ENCODE measurements at places on chromosomes 16 and 17. TPM values are rescaled to one million over a fixed set of nuclear protein-coding genes. Genes with fewer than 3 reads are reported as not detected.

Gene PRAC1
- not detected for total RNA-seq

Gene BAHCC1
- 9.0 TPM for total RNA-seq

Gene IGF2BP1
- total RNA-seq: 25.2 TPM

GRCh38 chr17:65794572-65794971, 233.1 kb upstream of the AXIN2 start:
- H3K4me1 ChIP-seq: no peaks in the 10 kb centered on the region
- no peak overlapping the region for H3K27ac ChIP-seq
- no peaks in the 10 kb centered on the region for H3K36me3 ChIP-seq
- DNase-seq: peak; percentile 21

DNA sequence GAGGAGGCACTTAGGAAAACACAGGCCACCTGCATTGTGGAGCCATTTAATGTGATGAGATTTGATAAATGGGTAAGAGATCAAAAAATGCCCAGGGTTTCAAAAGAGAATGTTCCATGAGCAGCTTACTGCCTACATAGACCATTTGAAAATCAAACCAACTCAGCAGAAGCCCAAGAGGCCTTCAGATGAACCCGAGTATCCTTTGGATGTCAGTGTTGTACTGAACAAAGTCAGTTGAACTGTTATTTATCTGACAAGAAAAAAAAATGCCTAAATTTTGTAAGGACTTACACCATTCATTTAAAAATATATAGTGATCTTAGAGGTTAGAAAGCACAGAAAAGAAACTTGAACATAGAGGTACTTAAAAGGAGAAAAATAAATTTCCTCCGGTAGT, 381.7 kb downstream of the ZFHX3 start:
- peaks cover 34% of the 10 kb centered on the region for H3K4me1 ChIP-seq
- 0 out of 2 replicates have a peak overlapping the region, but pooled peaks have one; percentile 100 for H3K4me3 ChIP-seq
- H3K27me3 ChIP-seq: no peaks in the 10 kb centered on the region
- no peak overlapping the region for H3K27ac ChIP-seq
- peaks cover 10% of the 10 kb centered on the region for H3K36me3 ChIP-seq

GRCh38 chr16:85179344-85180046, 67.2 kb upstream of the CIBAR2 start:
- peaks cover under 1% of the 10 kb centered on the region for H3K27me3 ChIP-seq
- H3K36me3 ChIP-seq: peaks cover 25% of the 10 kb centered on the region
- H3K4me3 ChIP-seq: peak overlapping the region; percentile 65
- peaks cover 44% of the 10 kb centered on the region for H3K4me1 ChIP-seq
- peak overlapping the region; percentile 82 for H3K27ac ChIP-seq

DNA sequence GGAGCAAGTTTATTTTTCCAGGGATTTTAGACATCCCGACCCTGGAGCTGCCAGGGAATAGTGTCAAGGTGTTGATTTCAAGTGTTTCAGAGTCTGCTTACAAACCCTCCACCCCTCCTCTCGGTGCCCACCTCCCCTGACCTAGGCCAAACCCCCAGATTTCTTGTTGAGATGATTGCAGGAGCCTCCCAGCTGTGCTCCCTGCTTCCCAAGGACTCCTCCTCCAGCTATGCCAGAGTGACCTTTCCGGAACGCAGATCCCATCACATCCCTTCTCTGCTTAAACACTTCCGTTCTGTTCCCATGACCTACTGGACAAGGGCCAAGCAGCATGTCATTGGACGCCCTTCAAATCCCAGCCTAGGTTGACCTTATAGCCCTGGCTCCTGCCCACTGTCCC, 23.7 kb upstream of the CDH1 start:
- DNase-seq: no peak
- peaks cover 6% of the 10 kb centered on the region for H3K4me1 ChIP-seq
- no peaks in the 10 kb centered on the region for H3K36me3 ChIP-seq
- peaks cover 29% of the 10 kb centered on the region for H3K27me3 ChIP-seq
- no peak overlapping the region for H3K4me3 ChIP-seq

DNA sequence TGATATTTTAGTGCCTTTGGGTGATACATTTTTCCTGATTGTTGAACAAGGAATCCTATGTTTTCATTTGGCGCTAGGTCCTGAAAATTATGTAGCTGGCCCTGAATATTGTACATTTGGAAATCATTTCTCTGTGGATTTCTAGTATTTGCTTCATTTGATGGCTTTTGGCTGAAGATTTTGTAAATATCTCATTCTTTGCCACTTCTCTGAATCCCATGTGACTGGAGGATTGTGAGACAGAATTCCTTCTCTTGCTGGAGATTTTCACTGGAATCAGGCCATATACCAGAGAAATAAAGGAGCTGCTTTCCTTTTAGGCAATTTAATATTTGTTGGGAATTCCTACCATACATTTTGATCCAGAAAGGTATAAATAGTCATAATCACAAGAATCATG, 8.6 kb downstream of the KRT28 start:
- no peak for DNase-seq
- H3K4me3 ChIP-seq: no peak overlapping the region
- no peaks in the 10 kb centered on the region for H3K4me1 ChIP-seq

DNA sequence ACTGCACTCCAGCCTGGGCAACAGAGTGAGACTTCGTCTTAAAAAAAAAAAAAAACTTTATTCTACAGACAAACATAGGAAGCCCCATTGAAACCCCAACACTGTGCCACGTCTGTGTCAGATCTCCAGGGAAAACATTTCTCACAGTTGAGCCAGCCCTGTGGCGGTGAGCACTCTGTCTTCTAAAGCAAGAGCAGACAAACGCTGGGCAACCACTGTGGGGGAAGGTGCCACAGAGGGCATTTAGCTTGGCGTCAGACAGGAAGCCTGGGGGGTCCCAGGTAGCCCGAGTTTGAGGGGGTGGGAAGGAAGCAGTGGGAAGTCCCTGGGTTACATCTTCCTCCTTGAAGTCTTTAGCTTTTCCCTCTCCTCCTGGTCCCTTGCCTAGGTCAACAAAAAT, 16.0 kb downstream of the C17orf100 start:
- no peak for DNase-seq
- peaks cover 12% of the 10 kb centered on the region for H3K27me3 ChIP-seq
- H3K36me3 ChIP-seq: no peaks in the 10 kb centered on the region
- H3K4me1 ChIP-seq: no peaks in the 10 kb centered on the region
- no peak overlapping the region for H3K27ac ChIP-seq
- H3K4me3 ChIP-seq: no peak overlapping the region

GRCh38 chr17:66200685-66201092, 8.8 kb upstream of the CEP112 start:
- no peaks in the 10 kb centered on the region for H3K36me3 ChIP-seq
- H3K27me3 ChIP-seq: no peaks in the 10 kb centered on the region
- H3K4me1 ChIP-seq: peaks cover 9% of the 10 kb centered on the region
- H3K4me3 ChIP-seq: 0 out of 2 replicates have a peak overlapping the region, but pooled peaks have one; percentile 4
- peak; percentile 82 for DNase-seq

Data from HFFc6 (cell line).